ENCODE measurements at places on chromosomes 7 and 10.
A peak's percentile ranks its signal among the peaks of the same experiment; 100 is the strongest.

DNA sequence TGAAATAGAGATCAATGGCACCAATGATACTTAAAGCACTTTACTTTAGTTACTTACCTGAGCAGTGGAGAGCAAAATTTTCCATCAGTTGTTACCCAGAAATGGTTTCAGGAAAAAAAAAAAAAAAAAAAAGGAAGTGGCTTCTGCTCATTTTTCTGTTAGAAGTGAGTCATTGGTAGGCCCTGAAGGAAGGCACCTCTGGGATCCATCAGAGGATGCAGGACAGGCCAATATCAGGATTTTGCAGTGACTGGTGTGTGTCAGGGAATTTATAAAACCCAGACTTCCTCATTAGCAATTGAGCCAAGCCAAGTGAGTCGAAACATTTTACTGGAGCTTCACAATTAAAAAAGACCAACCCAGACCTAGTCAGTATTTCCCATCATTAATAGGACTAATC lies 2.3 kb upstream of the SMIM30 start:
- DNase-seq, result no peak

DNA sequence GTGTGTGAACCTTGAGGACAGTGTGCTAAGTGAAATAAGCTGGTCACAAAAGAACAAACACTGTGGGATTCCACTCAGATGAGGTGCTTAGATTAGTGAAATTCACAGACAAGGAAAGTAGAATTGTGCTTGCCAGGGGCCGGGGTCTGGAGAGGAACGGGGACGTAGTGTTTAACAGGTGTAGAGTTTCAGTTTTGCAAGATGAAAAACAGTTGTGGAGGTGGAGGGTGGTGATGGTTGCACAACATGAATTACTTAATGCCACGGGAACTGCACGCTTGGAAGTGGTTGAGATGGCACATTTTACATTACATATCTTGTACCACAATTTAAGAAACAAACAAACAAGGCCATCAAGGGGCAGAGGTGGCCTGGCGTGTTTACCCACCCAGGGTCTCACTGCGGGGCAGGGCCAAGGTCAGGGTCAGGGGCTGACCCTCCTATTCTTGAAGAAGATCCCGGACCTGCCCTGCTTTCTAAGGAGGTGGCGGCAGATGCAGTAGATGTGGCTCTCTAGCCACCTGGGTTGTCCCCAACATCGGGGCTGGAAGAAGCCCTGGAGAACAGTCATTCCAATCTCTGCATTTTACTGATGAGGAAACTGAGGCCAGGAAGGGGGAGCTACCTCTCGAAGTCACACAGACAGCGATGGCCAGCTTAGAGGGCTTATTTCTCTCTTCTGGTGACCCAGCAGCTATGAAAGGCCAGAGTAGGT lies 91.5 kb upstream of the LRRC4 start:
- DNase-seq, result no peak

- DNase-seq, result no peak
Observed at GRCh38 chr7:158815083-158815799, 14.1 kb downstream of the ESYT2 start.

- DNase-seq, result no peak
Observed at GRCh38 chr7:141738592-141739013, 445 bp downstream of the SSBP1 start.

GRCh38 chr7:99244939-99245338 lies 27.7 kb upstream of the MYH16 start:
- DNase-seq, result no peak

GRCh38 chr7:2004841-2005725 lies 227.7 kb downstream of the MAD1L1 start:
- DNase-seq, result peak; percentile 30

All from germinal center (tissue), 1 donor.